ENCODE measurements at places on chromosomes 1 and 21. TPM values are rescaled to one million over a fixed set of nuclear protein-coding genes. Genes with fewer than 3 reads are reported as not detected.

The BSND gene
- not detected for total RNA-seq

The CEP350 gene
- total RNA-seq: 61.5 TPM

The TESK2 gene
- 0.60 TPM for total RNA-seq

The XKR8 gene
- 5.3 TPM for total RNA-seq

The DMBX1 gene
- total RNA-seq: not detected

The TTC3 gene
- total RNA-seq: 572 TPM

The TMEM51 gene
- total RNA-seq: 8.6 TPM

The GCSAML gene
- total RNA-seq: not detected

The PRR9 gene
- total RNA-seq: not detected

The PTPN22 gene
- total RNA-seq: 1.5 TPM

The NBPF10 gene
- 7.2 TPM for total RNA-seq
